GOT3 (cell line): ENCODE measurements at places on chromosomes 12 and 14.
A peak's percentile ranks its signal among the peaks of the same experiment; 100 is the strongest.

DNA sequence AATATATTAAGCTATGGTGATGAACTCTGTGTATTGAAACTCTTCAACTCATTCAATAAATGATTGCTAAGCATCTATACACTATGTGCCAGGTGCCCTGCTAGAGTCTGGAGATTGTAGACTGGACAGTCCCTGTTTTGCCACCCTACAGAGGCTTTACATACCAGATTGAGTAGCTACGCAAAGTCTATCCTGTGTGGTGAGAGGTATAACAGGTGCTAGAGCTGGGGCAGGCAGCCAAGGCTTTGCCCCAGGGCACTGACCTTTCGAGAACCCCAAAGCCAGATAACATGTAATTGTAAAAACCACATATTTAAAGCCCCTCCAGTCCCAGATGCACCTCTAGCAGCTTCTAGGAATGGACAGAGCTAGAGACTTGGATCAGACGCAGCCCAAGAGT lies 52.8 kb downstream of the PPM1H start:
- DNase-seq = no peak

GRCh38 chr14:104731320-104732294 lies 7.6 kb downstream of the ADSS1 start:
- DNase-seq = no peak

DNA sequence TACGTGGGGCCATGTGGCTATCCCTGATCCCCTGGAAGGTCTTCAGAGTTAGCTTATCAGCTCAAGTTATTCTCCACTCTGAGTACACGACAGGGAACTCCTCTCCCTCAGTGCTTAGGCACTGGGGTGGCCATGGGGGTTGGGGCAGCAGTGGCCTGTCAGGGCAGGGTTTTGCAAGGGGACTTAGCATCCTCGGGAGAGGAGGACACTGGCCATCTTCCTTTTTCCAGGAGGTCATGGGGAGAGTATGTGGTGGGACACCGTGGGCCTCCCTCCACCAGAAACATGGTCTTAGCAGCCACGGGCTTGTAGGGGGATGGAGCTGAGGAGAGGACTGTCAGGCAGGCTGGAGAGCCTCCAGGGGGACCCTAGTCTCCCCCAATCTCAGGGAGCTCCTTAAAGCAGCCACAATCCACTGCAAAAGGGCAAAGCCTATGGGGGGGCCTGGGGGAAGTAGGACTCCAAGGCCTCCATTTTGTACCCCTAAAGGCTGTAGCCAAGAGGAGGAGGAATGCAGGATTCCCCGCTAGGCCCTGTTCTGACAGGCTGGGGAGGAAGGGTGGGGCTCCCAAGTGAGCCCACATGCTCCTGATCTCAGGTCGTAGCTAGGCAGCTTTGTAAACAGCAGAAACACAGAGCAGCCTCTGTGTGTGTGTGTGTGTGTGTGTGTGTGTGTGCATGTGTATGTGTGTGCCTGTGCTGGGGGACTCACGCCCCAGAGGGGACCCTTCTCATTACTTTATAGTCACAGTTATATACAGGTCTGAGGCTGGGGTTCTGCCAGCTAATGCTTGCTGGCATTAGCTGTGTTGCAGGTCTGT lies 36.6 kb downstream of the KRT80 start:
- no peak for DNase-seq

DNA sequence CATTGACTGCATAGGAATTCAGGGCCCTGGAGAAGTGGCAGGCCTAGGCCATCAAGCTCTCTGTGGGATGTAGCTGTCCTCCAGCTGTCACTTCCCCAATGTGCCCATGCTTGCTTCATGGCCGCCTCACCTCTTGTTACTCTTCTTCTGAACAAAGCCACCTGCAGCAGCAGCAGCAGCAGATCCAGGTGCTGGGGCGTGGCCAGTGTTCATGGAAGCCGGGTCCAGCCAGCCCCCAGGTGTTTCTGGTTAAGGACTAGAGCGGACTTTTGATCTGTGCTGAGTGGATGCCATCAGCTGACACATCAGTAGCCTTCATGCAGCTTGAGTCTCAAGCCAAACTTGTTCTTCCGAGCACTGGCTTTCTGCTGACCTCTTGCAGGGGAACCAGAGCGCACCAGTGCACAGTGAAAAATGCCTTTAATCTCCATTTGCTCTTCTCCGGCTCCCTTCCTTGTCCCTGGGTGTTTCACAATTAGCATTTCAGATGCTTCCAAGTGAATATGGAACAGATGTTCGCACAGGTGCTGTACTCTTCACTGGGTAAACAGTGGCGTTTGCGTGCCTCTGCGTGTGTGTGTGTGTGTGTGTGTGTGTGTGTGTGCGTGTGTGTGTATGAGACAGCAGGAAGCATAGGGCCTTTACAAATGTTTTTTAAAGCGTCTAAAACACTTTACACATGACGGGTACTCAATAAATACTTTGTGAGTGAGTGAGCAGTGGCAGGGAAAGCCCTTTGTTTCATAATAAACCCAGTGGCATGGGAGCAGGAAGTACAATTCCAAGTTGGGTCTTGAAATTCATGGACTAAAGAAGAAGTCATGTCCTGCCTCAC lies 20.1 kb downstream of the TPCN1 start:
- no peak for DNase-seq

DNA sequence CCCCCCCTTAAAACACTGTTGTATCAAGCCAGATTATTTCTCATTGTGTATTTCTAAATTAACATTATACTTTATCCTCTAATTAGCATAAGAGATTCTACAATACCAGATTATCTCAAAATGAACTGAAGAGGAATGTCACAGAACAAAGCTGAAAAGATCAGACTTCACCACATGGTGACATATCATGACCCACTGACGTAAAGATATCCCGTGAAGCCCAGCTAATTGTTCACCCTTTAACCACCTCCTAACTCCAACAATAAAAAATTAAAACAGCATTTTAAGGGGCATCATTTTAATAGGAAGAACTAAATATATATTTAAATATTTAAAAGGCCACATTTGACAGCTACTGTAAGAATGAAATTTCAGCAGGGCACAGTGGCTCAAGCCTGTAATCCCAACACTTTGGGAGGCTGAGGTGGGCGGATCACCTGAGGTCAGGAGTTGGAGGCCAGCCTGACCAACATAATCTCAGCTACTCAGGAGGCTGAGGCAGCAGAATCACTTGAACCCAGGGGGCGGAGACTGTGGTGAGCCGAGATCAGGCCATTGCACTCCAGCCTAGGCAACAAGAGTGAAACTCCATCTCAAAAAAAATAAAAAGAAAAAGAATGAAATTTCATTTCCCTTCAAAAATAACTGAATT lies 29.0 kb downstream of the CDK17 start:
- DNase-seq = no peak

- DNase-seq = no peak
These were observed 48.6 kb downstream of the VEZT start for GRCh38 chr12:95266254-95266653.

GRCh38 chr14:93044121-93044520 lies 71.6 kb downstream of the ITPK1 start:
- DNase-seq = no peak

- no peak for DNase-seq
These were observed 8.2 kb upstream of the NTS start for GRCh38 chr12:85865890-85866289.

- no peak for DNase-seq
These were observed 394 bp upstream of the AMIGO2 start for GRCh38 chr12:47079981-47080724.

GRCh38 chr12:3152892-3153291 lies 75.7 kb downstream of the TSPAN9 start:
- DNase-seq = no peak

- no peak for DNase-seq
These were observed 169.9 kb downstream of the KIF21A start for GRCh38 chr12:39272871-39273655.

- no peak for DNase-seq
These were observed 7.4 kb downstream of the ITGB7 start for GRCh38 chr12:53199700-53200099.

- no peak for DNase-seq
These were observed 110.8 kb downstream of the EMP1 start for GRCh38 chr12:13307143-13307816.

GRCh38 chr12:95336387-95337067 lies 118.9 kb downstream of the VEZT start:
- no peak for DNase-seq

- DNase-seq = no peak
These were observed 50.2 kb upstream of the FZD10 start for GRCh38 chr12:130111965-130112496.

- DNase-seq = no peak
These were observed 13.4 kb downstream of the GSG1 start for GRCh38 chr12:13090054-13090453.

- DNase-seq = no peak
These were observed 17.4 kb upstream of the KRT7 start for GRCh38 chr12:52215587-52216031.

DNA sequence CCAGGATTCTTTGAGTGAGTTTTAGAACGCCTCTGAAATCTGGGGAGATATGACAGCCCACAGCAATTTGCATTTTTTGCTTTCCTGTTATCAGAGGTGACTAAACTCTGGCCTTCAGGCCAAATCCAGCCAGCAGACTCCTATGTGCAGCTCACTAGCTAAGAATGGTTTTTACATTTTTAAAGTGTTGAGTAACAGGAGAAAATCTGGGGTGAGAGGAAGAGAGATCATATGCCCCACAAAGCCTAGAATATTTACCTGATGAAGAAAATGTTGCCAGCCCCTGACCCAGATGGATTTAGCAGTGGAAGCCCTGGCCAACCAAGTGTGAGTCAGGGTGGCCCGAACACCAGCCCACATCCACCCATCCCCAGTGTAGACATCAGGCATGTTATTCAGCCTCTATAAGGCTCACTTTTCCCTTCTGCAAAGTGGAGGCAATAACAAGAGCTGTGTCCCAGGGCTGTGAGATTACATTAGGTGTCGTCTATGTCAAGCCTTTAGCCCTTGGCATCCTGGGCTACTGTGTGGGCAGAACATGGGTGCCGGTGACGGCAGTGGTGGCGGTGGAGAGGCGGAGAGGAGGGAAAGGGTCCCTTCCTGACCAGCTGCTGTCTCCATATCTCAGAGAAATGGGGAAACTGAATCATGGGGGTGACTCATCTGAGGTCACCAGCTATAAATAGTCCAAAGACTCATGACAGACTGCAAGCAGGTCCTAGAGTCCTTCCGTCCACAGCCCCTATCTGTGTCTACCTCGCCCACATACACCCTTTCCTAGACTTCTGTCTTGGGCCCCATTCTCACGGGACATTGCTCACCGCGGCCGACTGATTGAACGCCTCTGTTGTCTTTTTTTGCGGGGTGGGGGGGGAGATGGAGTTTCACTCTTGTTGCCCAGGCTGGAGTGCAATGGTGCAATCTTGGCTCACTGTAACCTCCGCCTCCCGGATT lies 32.6 kb upstream of the CD9 start:
- DNase-seq = peak; percentile 52

DNA sequence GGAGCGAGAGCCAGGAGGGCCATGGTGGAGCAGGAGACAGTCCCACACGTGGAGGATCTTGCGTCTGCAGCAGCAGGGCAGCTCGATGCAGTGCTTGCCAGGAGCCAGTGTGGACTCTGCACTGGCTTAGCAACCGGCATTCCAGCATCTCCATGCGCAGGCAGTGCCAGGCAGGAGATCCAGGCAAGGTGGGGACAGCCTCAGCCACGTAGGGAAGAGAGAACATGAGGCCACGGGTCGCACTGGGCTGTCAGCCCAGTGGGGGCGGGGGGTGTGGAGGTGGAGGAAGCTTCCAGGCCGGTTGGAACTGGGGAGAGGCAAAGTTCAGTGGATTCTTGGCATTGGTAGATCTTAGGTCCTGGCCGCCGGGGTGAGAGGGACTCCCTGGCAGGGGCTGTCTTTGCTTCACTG lies 121.0 kb upstream of the EVL start:
- DNase-seq = no peak

DNA sequence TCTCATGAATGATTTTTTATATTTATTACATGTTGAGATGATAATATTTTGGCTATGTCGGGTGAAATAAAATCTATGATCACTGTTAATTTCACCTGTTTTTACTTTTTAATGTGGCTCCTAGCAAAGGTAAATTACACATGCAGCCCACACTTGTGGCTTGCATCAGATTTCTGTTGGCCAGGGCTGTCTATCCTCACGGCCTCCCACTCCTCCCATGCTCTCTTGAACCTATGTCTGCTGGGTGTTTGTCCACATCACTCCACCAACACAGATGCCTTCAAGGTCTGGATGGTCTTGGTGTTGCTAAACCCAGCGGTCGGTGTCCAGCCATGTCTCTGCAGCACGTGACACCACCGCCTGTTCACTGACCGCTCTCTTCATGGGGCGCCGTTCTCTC lies 339.4 kb upstream of the FKBP4 start:
- no peak for DNase-seq

GRCh38 chr12:132144810-132145168 lies 532 bp downstream of the NOC4L start:
- DNase-seq = no peak

GRCh38 chr12:124562018-124562795 lies 5.2 kb downstream of the NCOR2 start:
- no peak for DNase-seq

GRCh38 chr14:40347675-40348074 lies 915.4 kb upstream of the FBXO33 start:
- DNase-seq = no peak

- no peak for DNase-seq
These were observed 72.0 kb upstream of the FKBP4 start for GRCh38 chr12:2722806-2723205.

GRCh38 chr14:71228711-71229110 lies 321.5 kb downstream of the PCNX1 start:
- DNase-seq = no peak

- DNase-seq = no peak
These were observed 366.5 kb downstream of the LRFN5 start for GRCh38 chr14:41973178-41973577.

DNA sequence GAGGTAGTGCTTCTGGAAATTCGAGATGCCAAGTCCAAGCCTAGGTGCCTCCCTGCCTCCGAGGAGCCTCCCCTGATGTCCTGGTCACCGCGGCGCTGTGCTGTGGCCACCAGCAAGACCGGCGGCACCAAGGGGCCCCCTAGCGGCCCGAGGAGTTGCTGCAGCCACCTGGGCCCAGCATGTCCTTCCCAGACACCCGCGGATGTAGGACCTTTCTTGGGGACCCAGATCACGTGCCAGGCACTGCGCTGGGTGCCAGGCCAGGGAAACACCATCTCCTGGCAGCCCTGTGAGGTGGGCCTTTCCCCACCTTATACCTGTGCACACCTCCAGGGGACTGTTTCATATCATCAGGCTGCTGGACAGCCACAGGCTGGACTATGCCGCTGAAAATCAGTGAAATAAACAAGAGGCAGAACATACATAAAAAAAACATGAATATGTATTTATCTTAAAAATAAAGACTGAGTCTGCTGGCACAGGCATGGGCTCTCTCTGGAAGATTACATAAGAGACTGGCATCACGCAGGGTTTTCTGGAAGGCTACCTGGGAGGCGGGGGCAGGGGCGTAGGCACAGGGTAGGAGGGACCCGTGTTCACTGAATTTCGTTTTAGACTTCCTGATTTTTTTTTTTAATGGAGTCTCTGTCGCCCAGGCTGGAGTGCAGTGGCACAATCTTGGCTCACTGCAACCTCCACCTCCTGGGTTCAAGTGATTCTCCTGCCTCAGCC lies 15.9 kb upstream of the HHIPL1 start:
- DNase-seq = no peak

DNA sequence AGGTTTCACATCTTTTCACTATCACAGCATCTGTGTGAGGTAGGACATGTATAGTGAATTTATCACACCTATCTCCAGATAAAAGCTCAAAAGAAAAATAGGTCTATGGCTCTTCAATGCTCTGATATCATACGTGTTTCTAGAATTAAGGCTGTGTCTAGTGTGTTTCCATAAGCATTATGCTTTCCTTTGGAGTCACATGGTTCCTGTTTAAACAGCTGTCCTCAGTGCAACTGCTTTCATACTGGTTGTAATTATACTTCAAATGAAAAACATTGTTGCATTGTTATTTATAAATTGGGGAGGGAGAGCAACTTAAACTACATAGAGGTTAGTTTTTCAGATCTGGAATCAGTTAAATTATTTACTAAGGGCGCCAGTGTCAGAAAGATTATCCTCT lies 151.6 kb downstream of the SYT1 start:
- DNase-seq = no peak
